ENCODE measurements at places on chromosomes 13 and 19. TPM values are rescaled to one million over a fixed set of nuclear protein-coding genes. Genes with fewer than 3 reads are reported as not detected.

The KANK3 gene
- 1.00 TPM for total RNA-seq

The WIZ gene
- total RNA-seq = 35.7 TPM

The GDF15 gene
- 20.2 TPM for total RNA-seq

The ATP8B3 gene
- 3.3 TPM for total RNA-seq

The AP3D1 gene
- 87.5 TPM for total RNA-seq

The THSD8 gene
- total RNA-seq = not detected
